ENCODE measurements at places on chromosomes 16 and 17.

DNA sequence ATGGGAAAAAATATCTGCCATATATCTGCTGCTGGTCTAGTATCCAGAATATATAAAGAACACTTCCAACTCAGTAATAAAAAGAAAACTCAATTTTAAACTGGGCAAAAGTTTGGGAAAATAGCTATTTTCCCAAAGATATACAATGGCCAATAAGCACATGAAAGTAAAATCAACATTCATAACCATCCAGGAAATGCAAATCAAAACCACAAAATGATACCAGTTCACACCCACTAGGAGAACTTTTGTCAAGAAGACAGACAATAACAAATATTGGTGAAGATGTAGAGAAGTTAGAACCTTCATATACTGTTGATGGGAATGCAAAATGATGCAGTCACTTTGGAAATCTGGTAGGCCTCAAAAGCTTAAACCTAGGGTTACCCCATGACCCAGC is 33.4 kb upstream of the RPRML start:
- DNase-seq, result no peak

DNA sequence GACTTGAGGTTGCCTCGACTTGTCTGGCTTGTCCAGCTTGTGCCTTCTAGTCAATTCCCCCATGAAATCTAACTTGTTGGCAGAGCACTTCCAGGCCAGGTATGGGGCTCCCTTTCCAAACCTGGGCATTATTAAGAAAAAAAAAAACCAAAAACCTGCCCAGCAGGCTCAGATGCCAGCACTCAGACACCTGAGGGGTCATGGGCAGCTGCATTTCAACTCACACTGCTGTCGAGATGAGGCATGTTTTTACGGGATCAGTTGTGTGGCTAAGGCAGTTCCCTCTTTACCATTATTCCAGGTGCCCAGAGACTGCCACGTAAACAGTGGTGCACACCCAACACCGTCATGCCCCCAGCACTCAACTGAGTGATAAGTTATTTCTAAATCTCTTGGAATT is 17.8 kb downstream of the TMEM11 start:
- DNase-seq, result no peak

DNA sequence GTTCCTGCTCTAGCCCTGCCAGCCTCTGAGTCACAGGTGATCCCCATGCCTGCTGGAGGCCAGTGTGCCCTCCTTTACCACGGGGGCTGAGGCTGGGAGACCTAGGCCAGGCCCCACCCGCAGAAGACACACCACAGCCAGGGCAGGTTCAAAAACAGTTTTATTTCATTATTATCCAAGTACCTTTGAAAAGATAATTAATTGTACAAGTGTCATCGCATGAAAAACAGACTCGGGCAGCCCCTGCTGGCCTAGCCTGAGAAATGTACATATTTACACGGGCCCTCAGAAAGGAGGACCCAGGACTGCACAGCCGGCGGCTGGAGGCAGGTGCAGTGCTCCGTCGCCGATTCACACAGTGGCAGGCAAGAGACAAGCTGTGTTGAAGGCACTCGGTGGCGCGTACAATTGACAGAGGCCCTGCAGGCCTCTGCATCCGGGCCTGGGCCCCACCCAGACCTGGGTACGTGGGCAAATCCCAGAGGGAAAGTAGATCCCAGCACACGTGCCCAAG is 4.4 kb downstream of the PDIA2 start:
- DNase-seq, result no peak

GRCh38 chr17:70286391-70286790 is 117.1 kb downstream of the KCNJ2 start:
- no peak for DNase-seq

- DNase-seq, result no peak
Observed at GRCh38 chr16:57098188-57098841, 5.9 kb downstream of the CPNE2 start.

DNA sequence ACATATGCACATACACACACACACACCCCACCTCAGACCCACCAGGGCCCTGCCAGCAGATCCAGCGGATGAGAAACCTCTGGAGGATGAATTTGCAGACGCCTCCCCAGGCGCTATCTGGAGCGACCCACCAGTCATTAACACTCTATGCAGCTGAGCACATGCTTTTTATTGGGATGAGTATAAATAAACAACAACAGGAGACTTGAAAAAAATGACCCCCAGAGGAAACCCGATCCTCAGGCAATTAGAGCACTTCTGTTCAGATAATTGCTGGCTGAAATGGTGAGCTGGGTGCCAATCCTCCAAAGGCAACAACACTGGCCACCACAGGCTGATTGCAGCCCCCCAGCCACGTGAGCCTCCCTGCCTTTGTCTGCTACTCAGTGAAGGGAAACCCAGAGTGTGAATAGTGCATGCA is 32.9 kb downstream of the DYNLRB2 start:
- DNase-seq, result no peak

DNA sequence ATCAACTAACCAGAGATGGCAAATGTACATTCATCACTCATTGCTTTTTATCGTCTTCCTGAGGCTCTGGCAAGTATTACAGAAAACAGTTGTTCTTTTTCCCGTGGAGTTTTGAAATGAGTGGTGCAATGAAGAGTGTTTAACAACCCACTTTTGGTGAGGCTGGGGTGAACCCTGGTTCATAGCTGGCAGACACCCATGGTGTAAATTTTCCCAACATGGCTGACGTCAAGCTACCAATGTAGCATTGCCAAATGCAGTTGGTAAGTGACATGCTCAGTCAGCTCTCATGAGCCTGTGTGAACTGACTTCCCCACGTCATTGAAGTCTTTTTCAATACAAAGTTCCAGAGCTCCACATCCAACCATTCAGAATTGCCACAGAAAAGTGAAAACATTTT is 386.2 kb downstream of the TMEM114 start:
- DNase-seq, result no peak

DNA sequence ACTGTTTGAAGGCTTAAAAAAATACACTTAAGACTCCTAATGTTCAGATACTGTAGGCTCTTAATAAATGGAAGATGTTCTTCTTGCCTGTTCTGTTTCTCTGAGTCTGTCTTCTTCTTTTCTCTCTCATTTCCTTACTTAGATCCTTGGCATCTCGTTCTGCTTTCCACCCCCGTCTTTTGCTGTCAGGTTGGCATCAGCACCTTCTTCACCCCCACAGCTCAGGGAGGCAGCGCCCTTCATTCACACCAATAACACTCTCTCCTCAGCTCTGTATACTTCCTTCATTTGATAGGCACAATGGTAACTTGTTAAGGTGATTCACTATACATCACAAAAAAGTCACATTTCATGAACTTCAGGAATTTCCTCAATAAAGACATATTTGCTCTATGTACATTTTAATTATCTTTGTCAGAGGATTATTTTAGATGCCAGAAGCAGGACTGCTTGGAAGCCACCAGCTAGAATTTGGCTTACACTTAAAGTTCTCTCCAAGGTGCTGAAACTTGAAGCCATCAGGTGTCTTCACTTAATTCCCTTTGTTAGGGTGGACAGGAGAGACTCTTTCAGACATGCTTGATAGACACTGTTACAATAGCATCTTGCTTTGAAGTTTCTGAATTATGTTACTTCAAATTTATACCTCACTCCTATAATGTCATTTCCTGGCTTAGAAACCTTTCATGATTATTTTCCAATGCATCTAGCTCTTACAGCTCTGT is 670.1 kb upstream of the C16orf82 start:
- DNase-seq, result no peak

DNA sequence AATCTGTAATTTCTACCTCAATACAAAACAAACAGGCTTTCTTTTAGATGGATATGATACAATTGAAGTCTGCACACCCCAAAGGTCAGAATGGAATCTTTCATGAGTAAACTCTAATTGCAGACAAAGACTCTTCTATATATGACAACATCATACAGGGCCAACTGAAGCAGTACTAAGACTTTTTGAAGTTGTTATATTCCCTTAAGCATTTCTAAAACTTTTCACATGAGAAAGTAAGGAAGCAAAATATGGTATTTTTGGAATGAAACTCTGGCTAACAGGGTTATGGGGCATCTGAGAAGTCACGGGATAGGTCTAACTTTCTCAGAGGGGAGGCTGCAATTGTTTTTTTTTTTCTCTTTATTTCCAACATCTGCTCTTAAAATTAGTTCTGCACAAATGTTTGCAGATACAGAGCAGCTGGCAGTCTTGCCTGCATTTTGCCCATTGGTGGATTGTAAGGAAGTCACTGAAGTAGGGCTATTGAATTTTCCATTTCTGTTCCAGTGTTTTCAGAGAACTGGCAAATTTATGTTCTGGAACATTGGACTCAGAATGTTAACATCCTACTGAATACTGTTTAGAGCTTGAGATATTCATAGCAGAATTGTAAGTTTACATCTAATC is 59.1 kb downstream of the SSH2 start:
- DNase-seq, result no peak

DNA sequence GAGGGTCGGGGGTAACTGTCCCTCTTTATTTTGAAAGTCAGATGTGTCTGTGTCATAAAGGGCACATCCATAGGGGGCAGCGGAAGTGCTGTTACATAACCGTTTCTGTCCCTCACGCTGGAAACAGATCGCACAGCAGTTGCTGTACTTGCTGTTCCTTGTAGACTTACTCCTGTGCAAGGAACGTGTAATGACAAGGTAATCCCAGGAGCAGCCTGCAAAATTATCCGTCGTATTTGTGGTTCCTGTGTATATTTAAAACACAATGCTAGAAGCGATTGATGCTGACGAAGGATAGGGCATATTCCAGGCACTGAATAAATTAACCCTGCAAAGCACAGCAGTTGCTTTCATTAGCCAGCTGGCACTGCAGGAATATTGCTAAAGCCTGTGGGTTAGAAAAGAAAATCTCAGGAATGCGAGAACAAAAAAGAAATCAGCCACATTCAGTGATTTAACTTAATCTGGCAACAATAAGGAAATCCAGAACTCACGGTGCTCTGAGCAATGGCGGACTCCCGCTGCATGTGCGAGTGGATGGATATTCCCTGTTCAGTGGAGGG is 76.2 kb downstream of the SPECC1 start:
- no peak for DNase-seq

- DNase-seq, result no peak
Observed at GRCh38 chr17:52754838-52755237, 596.3 kb upstream of the CA10 start.

DNA sequence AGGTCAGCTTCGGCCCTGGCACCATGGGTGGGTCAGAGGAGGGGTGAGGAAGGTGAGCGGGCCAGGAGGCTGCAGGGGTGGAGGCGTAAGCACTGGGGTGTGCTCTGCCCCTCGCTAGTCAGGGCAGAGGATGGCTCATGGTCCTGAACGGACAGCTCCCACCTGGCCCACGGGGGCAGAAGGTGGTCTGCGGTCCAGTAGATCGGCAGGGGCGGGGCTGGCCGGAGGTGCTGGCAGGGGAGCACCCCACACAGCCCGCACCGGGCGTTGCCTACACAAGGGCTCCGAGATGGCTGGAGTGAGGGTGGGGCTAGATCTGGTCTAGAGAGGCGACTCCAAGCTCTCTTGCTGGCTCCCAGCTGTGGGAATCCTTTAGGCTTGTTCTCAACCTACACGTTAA is 8.2 kb downstream of the NPTX1 start:
- DNase-seq, result no peak

DNA sequence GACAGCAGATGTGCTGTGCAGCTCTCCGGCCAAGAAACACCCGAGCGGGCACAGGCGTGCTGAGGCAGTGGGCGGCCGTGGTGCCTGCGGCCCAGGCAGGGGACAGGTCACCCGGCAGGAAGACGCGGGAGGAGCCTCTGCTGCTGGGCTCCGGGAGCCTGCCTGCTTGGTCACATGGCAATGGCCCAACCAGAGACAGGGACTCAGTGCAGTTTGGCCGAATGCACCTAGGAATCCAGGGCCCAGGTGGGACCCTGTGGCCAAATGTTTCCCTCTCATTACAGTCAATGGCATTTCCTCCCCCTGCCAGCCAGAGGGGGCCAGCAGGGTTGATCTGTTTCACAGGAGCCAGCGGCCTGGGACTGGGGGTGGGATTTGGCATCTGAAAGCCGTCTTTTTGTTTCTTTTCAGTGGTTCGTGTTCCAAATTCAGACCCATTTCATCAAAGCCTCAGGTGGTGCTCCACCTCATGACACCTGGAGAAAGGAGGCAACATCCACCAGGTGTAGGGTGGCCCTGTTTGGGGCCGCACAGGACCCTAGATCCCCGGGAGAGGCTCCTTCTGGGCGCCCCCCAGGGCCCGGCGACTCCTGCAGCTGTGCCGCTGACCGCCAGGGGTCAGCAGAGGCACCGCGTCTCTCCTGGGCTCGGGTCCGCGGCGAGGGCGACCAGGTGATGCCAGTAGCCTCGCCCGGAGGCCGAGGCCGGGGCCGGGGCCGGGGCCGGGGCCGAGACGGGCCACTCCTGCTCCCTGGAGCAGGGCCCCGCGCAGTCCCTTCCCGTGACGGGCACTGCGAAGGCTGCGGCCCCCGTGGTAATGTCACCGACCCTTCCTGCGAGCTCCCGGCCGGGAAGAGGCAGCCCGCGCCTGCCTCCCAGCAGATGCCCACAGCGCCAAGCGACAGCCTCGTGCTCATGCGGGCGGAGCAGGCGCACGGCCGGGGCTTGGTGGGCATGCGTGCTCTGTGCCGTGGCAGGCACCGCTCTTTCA is 118.5 kb downstream of the C16orf78 start:
- peak; percentile 55 for DNase-seq

DNA sequence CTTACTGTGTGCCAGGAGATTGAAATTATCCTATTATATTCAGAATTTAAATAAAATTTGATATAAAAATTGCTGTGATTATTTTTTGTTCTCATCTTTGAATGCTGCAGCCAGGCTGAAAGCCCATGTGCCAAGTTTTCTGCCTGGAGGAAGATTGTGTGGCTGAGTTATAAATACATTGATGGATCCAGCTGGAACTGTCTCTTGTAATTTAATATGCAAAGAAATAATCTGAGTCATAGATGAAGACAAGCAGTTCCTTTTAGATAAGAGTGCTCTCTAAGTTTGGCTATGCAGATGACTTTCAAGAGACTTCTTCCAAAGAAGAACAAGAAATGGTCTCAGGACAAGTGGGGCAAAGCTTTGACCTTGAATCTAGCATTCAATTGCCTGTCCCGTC is 871.0 kb downstream of the CDH11 start:
- DNase-seq, result no peak

- no peak for DNase-seq
Observed at GRCh38 chr17:27646232-27646631, 15.2 kb downstream of the LGALS9 start.

All from small intestine (tissue), 16 donors.